ENCODE measurements at places on chromosomes 11 and 22.
A peak's percentile ranks its signal among the peaks of the same experiment; 100 is the strongest.

DNA sequence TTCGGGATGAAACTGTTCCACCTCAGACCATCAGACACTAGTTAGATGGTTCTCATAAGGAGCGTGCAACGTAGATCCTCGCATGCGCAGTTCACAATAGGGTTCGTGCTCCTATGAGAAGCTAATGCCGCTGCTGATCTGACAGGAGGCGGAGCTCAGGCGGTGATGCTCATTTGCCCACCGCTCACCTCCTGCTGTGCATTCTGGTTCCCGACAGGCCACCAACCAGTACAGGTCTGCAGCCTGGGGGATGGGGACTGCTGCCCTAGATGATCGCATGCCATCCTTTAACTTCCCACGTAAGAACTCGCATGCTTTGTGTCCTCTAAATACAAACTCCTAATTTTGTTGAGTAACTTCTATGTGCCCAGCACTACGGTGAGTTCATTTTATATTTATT lies 62.6 kb downstream of the EFCAB6 start:
- DNase-seq = no peak

DNA sequence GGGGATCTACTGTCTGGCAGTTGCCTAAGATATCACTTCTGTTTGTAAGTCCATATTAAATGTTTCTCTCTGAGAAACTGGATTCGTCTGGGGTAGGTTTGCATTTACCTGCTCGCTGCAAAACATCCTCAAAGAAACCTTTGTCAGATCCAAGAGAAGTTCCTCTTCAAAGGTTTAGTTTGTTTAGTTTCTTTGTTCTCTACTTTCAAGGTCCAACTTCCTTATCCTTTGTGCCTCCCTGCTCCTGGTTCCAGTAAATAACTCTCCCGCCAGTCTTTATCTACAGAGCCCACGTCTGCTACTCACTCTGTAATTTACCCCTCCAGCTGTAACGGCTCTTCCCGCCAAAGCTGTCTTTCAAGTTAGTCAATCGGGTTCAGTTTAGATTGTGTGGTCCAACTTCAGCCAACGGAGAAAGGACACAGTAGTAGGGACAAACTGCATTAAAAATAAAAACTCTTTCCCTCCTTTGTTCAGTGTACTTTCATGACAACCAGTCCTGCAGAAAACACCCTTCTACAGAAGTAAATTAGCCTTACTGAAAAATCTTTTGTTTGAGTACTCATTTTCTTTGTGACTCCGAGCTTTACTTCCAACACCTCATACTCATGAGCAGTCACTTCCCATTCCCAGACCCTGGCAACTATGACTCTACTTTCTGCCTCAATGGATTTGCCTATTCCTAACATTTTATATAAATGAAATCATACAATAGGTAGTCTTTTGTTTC lies 41.0 kb downstream of the TMPRSS5 start:
- no peak for DNase-seq

GRCh38 chr22:50012211-50013181 lies at the start of gene IL17REL:
Gene IL17REL (minus strand): TSS chr22:50012765. CDS start chr22:50012646, 119 bp downstream.
- DNase-seq = peak; percentile 38

DNA sequence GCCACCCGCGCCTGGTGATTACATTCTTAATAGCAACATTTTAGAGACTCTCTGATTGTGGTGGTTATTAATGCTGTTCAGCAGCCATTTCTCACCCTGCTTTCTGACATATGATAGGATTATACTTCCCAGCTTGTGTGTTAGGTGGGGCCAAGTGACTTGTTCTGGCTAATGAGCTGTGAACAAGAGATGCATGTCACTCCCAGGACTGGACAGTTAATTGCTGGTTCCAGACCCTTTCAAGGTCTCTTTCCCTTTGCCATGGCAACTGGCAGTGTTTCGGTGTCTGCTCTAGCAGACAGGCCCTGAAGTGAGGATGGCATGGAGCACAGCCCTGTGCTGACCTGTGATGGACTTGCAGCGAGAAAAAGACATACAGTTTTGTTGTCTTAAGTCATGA lies 8.9 kb upstream of the PTPRJ start:
- no peak for DNase-seq

GRCh38 chr22:37462983-37463382 lies 23.2 kb downstream of the MFNG start:
- no peak for DNase-seq

DNA sequence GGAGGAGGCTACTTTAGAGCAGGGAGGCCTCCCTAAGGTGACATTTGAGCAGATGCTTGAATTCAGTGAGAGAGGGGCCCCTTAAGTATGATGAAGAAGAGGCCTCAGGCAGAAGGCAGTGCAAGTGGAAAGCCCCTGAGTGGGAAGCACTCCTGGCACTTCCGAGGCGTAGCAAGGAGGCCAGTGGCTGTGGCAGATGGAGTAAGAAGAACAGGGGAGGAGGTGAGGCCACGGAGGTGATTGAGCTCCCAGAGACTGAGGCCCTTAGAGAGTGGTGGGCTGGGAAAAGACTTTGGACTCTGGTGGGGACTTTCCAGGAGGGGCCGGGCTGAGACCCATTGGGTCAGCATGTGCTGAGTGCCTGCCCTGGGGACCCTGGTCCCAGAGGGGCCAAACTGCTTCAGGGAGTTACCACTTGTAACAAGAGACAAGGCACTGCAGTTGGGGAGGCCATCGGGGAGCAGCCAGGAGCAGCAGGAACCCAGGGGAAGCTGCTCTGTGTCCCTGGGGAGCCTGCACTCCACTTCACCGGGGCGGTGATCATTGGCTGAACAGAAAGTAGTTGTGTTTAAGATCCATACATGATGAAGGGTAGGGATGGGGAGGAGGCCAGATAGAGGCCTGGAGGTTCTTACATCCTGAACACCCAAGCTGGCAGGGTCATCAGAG lies 2.5 kb upstream of the CENPM start:
- DNase-seq = no peak

GRCh38 chr22:49936018-49936972 lies 17.9 kb downstream of the CRELD2 start:
- DNase-seq = peak; percentile 99

- peak; percentile 85 for DNase-seq
Observed at GRCh38 chr11:9384535-9385326, at the start of gene IPO7. Gene IPO7 (plus strand): TSS chr11:9384652. CDS start chr11:9384764, 112 bp downstream.

- no peak for DNase-seq
Observed at GRCh38 chr11:45525393-45525792, 140.0 kb downstream of the CHST1 start.

GRCh38 chr11:69440876-69441275 lies 40.6 kb upstream of the LINC01488 start:
- no peak for DNase-seq

DNA sequence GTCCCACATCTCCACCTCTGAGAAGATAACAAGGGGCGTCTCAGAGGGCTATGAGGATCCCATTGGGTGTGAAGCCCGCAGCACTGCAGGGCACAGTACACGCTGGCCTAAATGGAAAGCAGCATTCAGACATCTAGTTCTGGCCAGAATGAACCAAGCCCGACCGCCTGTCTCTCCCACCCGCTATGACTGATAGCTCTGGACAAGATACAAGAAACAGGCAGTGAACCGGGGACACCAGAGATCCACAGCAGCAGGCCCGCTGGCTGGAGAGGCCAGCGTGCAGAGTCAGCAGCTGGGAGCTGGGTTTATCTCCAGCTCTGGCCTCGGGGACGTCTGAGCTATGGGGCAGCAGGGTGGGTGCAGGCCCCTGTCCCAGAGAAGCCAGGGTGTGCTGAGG lies 9.6 kb downstream of the CERK start:
- no peak for DNase-seq

GRCh38 chr22:27554106-27554811 lies 247.3 kb downstream of the MN1 start:
- DNase-seq = no peak

- no peak for DNase-seq
Observed at GRCh38 chr11:86443415-86443814, 68.7 kb downstream of the CCDC81 start.

- DNase-seq = no peak
Observed at GRCh38 chr11:65470433-65471049, 28.3 kb upstream of the MALAT1 start.

- no peak for DNase-seq
Observed at GRCh38 chr11:73559743-73560142, 38.2 kb downstream of the FAM168A start.

DNA sequence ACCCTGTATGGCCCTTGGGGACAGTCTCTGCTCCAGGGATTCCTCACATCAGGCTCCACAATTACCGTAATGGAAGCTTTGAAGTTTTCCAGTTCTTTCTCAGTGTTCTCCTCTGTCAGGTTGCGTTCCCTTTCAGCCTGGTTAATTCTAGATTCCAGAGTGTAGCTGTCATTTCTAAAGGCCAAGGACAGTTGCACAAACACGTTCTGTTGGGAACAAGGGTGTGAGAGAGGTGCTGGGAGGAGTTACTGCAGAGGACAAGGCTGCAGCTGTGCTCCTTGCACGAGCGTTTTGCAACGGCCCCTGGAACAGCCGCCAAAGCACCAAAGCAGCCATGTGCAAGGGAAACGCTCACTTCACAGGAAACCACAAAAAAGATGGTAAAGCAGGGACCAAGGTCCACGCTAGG lies 35.9 kb upstream of the LYVE1 start:
- no peak for DNase-seq

DNA sequence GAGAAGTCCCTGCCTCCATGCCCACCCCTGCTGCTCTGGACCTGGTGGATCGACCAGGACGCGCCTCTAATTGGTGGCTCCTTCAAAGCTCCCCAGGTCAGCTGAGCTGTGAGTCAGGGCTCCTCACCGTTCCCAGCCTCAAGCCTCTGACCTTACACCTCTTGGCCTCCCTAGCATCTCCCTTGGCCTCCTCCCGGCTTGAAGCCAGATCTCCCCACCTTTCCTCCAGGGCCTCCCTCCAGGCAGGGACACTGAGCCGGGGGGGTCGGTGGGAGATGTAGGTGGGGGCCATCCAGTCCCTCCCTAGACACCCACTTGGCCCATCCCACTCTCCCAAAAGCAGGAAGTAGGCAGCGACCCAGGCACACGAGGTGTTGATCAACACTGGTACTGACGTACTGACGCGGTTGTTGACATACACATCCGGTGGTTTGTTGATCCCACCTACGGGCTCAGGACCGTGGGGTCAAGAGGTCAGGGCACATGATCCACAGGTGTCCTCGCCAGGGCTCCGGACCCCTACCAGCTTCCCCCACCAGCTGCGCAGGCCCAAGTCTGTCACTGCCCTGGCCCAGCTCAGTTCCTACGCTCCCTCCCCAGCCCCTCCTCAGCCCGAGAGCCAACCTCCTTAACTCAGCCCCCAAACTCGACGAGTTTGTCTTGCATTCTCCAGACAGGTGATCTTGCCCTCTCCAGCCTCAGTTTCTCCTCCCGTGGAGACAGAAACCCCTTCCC lies 802 bp downstream of the ATG2A start:
- DNase-seq = peak; percentile 30

- no peak for DNase-seq
Observed at GRCh38 chr11:70467201-70468085, 69.1 kb downstream of the CTTN start.

GRCh38 chr11:9825315-9825714 lies 161.4 kb downstream of the SWAP70 start:
- DNase-seq = no peak

Measured in activated naive CD4-positive, alpha-beta T cell treated with anti-CD3 and anti-CD28 coated beads, Interleukin-2, amount 50 U/mL, for 72 hours (primary cell).